Urinary bladder (tissue), 4 donors: ENCODE measurements at places on chromosomes 11 and 22. TPM values are rescaled to one million over a fixed set of nuclear protein-coding genes. Genes with fewer than 3 reads are reported as not detected.

DNA sequence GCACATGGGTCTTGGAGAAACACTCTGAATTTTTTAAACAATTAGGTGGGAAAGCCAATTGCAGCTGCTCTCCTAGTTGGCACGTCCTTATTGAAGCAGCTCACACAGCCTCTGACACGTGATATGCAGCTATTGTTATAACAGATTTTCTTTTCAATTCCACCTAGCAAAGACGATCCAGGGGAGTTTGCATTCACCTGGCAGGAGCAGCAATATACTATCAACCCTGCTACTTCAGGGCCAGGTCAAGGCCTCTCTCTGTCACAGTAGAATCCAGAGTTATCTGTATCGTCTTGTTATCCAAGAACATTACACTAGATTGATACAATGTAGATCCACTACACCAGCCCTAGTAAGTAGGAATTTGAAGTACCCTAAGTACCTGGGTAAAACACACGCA is 8.3 kb downstream of the KRTAP5-11 start:
- no peak for DNase-seq

GRCh38 chr11:123454060-123454651 is 24.1 kb downstream of the GRAMD1B start:
- DNase-seq: no peak

DNA sequence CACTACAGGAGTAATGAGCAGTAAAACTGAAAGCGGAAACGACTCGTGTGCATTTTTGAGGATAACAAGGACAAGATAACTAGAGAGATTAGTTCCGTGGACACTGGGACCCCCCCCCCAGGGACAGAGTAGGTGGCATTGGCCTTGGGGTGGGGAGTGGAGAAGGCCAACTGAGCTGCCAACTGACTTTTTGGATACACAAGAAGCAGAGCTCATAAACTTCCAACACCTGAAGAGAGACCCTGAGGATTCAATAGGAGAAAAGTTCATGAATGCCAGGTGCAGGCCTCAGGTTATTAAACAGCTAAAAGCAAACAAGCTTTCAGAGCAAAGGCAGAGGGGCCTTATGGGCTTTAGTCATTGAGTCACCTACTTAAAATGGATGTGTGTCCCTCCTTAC is 17.6 kb upstream of the PRSS23 start:
- DNase-seq: no peak

DNA sequence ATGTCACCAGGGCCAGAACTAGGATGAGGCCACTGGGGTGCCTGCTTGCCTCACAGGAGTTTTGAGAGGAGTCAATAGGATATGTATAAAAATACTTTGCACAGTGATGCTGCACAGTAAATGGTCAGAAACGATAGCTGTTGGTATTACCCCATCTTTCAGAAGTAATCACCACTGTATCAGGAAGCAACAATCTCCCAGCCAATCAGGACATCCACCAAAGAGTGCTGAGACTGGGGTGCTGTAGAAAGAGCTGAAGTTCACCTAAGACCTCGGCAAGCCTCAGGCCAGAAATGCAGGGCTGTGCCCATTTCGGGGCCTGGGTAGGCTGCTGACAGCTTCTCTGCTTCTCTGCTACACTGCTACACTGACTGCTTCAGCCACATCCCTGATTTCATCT is 17.4 kb downstream of the LMO2 start:
- DNase-seq: no peak

DNA sequence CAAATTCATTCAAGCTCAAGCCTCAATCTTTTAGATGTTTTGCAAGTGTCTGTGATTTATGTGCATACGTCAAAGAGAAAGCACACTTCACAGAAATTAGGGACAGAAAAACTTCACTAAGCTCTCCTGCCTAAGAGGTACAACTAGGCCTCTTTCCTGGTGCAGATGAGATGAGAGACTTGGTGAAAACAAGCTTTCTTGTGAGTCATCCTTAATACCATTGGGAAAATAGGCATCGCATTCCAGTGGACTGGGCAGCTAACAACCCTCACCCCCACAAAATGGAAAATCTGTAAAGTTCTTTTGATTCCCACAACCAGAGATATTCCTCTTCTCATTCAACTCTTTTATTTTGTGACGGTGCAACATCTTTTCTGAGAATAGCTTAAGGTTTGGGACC is 1110.4 kb upstream of the CCDC90B start:
- DNase-seq: no peak

DNA sequence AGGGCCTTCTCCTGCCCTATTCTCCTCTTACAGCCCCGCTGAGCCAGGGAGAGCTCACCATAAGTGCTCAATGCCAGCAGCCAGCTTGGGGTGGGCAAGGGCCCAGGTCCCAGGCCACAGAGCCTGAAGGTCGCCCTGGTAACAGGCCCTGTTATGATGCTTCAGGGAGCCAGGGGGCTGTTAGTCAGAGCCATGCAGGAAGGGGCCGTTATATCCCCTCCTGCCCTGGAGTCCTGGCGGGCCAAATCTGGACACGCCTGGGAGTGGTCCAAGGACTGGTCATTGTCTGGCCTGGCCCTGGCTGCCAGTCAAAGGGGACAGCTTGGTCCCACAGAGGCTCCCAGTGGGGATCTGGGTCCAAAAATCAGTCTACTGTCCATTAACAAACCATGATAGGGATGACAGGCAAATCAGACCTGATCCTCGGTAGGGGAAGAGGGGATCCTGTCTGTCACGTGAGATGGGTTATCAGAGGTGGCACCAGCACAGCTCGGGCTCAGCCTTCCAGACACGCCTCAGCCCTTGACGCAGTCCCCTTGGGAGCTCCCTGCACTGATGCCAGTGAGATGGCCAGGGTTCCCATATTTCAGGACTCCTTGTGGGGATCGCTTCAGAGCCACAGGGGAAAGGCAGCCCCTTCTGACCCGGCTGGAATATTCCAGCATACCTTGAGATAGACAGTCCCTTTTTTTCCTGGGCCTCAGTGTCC is 55.9 kb downstream of the LRRC32 start:
- no peak for DNase-seq

GRCh38 chr22:40400159-40400558 is 29.8 kb downstream of the SGSM3 start:
- no peak for DNase-seq

GRCh38 chr22:29427176-29427760 is 11.1 kb upstream of the RFPL1 start:
- no peak for DNase-seq

DNA sequence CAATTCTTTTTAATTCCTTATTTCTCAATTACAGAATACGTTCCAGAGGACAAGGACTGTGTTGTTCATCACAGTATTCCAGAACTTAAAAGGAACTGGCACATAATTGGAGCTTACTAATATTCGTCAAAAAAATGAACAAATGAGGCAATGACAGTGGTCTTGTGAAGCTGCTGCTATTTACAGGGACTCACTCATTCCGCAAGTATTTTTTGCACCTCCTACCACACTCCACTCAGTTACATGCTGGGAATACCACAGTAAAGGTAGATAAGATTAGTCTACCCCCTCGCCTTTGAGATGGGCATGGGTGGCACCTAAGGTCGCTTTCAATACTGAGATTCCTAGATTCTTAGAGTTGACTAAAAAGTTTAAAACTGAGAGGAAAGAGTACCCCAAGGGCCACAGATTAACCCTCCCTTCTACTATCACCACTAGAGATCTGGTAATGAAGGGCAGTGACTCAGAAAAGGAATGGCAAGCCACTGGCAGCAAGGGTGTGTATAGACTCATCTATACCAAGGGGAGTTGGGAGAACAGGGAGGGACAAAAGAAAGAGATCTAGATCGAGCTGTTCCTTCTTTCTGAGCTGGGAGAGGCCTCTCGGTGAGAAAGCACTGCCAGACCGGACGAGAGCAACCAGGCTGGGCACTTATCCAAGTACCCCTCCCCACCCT is 85.0 kb downstream of the RPL27A start:
- no peak for DNase-seq

GRCh38 chr11:43969543-43969942 is 27.1 kb downstream of the C11orf96 start:
- DNase-seq: no peak

GRCh38 chr11:43866969-43867368 is 13.7 kb upstream of the ALKBH3 start:
- no peak for DNase-seq

GRCh38 chr22:41230401-41230785 is 10.3 kb downstream of the CHADL start:
- no peak for DNase-seq

DNA sequence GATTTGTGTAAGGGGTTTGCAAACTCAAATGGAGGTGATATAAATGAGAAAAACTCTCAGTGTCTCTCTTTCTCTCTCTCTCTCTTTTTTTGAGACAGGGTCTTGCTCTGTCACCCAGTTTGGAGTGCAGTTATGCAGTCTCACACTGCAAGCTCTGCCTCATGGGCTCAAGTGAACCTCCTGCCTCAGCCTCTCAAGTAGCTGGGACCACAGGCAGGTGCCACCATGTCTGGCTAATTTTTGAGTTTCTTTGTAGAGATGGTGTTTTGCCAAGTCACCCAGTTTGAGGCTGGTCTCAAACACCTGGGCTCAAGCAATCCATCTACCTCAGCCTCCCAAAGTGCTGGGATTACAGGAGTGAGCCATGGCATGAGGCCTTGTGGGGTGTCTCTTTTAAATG is 2.9 kb downstream of the BIRC3 start:
- no peak for DNase-seq

DNA sequence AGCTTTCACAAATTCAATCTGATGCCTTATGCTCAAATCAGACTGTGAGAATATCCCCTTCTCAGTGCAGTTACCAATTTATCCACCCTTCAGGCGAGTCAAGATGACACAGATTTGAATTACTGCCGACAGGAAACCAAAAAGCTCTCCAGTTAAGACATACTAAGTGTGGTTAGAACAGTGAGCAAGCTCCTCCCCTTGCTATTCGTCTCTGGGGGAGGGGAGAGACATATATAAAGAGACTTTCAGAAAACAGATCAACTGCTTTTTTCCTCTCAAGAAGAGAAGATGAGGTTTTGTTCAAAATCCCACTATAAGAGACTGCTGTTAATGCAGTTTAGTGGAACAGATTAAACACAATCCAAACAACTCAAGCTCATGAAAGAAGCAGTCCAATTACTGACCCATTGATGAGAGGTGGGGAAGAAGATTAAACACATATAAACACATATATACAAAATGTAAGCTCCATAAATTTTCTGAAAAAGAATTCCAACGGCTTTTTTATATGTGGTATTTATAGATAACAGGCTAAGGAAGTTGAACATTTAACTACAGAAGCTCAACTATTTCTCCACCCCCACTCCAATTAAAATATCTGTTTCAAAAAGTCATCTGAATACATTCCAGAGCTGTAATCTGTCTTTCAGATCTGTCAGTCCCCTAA is 102.7 kb downstream of the MRTFA start:
- no peak for DNase-seq

GRCh38 chr22:47370448-47371262 is 608.2 kb downstream of the TBC1D22A start:
- no peak for DNase-seq

DNA sequence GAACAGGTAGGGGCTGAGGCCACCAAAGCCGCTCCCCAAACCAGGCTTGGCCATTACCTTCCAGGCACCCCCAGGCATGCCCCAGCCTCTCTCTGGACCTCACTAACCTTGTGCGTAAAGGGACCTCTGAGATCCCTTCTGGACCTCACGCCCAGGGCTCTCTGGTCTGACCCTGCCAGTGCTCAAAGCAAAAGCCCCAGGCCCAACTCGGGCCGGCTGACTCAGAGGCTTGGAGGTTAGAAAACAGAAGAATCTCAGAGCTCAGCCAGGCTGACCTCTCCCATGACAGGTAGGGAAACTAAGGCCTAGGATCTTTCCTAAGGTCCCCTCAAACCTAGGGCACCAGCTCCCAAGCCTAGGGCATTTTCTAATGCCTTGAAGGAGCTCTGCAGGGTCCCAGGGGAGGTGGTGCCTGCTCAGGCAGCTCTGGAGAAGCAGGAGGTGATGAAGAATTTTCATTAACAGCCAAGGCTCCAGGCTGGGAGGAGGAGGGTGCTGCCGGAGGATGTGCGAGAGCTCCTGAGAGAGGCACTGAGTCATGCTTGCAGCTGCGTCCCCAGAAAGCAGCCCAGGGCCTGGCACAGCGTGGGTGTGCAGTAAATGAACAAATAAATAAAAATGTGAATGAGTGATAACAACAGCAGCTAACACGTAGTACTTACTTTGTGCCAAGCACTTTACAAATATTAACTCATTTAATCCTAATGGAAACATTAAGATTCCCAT is 25.6 kb downstream of the ARRB1 start:
- DNase-seq: no peak

GRCh38 chr11:45448561-45448960 is 162.4 kb upstream of the SYT13 start:
- no peak for DNase-seq

- DNase-seq: no peak
These were observed 40.3 kb upstream of the GRAMD4 start for GRCh38 chr22:46579751-46580449.

DNA sequence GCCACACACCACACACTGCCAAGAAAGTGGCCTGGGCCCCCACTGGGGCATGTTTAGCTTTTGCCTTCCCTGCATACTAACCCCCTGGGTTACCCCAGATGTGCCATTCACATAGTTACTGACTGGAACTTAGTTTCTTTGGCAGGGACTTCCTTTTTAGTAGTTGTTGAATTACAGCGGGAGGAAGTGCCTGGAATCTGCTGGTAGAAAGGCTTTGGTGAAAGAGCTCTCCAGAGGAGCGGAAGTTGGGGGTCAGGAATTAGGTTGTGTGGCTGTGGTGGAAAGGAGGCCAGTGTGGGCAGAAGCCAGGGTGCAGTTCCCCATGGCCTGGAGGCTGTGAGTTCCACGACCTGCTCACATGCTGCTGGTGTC is 69.0 kb downstream of the MED15 start:
- no peak for DNase-seq

DNA sequence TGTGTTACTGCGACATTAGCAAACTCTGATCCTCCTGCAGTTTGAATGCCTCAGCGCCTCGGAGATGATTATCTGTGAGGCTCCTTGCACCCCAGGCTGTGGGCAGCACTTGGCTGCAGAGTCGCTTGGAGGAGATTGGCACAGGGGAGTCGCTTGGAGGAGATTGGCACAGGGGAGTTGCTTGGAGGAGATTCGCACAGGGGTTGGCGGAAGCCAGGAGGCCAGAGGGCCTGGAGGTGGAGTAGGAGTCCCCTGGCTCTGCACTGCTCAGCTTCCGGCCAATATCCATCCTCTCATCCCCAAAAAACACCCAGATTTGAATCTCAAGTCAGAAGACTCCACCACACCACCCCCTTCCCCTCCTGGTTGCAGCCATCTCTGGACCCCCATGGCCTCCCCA is 192.6 kb upstream of the NECTIN1 start:
- no peak for DNase-seq

GRCh38 chr22:35567351-35568141 is 26.9 kb downstream of the RASD2 start:
- DNase-seq: no peak

GRCh38 chr11:86940122-86940777 is 14.9 kb downstream of the FZD4 start:
- no peak for DNase-seq

- DNase-seq: no peak
These were observed 326.1 kb upstream of the NCAM1 start for GRCh38 chr11:112634995-112635737.

The MRGPRX4 gene
- not detected for total RNA-seq

The KRTAP5-7 gene
- 0.26 TPM for total RNA-seq

The IL17REL gene
- not detected for total RNA-seq

The DDTL gene
- 3.0 TPM for total RNA-seq

The BAIAP2L2 gene
- total RNA-seq: not detected

The CLDN5 gene
- total RNA-seq: 49.3 TPM
